ENCODE measurements at places on chromosomes 12 and 14.

- peak; percentile 68 for DNase-seq
- peak overlapping the region; percentile 90 for H3K27ac ChIP-seq
Measured at GRCh38 chr12:111429828-111430432, 24.2 kb downstream of the SH2B3 start.

DNA sequence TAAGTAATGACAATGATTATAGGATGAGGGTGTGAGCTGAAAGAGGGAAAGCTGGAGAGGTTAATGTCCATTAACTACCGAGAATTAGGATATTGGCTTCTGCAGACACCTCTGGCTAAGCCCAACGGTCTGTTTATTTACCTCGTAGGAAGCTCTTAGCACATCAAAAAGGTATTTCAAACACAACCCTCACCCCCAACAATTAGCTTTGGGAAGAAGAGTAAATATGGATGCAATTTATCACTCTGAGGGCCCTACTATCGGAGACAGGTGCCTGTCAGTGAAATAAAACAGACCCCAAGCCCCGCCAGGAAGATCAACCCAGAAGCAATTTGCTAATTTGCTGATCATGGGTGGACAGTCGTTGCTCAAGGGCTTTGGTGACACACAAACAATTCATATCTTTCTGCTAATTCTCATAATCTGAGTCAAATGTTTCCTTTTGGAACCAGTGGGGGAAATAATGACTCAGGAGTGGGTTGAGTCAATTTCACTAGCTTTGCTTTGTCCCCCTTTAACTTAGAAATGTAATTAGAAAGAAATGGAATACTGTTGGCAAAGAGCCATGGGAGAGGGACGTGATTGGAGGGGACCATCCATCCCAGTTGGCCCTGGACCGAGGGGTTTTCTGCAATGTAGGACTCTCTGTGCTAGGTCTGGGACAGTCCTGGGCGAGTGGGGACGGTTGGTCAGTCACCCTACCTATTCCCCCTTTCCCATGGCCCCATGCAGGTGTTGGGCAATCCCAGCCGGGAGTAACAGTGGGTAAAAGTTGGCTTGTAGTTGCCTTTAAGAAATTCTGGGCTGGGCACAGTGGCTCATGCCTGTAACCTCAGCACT lies 99.1 kb upstream of the MED13L start:
- H3K27ac ChIP-seq, result no peak overlapping the region
- peaks cover 7% of the 10 kb centered on the region for H3K4me1 ChIP-seq
- H3K27me3 ChIP-seq, result peaks cover 3% of the 10 kb centered on the region
- no peak overlapping the region for H3K4me3 ChIP-seq
- no peak for DNase-seq
- H3K36me3 ChIP-seq, result no peaks in the 10 kb centered on the region

DNA sequence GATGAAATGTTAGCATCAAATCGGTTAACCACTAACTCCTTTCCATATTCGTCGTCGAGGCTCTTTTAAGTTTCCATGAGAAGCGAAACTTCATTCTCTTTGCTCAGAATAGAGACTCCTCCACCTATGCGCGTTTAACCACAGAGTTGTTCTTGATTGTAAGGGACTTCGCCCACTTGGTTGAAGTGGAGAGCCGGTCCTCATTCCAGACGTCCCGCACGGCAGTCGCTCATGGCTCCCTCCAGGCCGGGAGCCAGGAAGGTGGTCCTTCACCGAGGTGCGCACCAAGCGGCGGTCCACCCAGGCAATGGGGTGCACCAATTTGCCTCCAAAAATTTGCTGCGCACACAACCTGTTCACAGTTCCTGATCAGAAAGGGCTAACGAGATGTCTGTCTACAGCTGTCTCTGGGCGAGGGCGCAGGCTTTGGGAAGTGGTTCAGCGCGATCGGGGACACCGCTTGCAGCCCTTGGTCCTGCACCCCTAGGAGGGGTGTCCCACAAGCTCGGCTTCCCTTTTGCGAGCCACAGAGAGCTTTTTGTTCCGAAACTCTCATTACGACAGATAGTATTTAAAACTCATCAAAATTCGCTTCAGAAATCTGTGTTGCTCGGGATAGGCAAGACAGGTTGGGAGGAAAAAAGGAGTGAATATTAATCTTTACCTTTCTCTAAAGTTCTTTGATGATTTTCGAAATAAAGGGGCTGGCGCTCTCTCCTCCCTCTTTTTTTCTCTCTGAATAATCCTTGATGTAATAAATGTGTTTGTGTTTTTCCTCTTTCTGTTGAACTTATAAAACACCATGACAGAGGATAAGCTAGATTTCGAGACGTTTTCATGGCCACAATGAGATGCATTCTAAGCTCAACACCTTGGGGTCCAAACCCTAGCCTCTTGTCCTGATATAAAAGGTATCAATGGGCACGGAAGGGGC lies 6.4 kb upstream of the ALX1 start:
- peaks cover 45% of the 10 kb centered on the region for H3K27me3 ChIP-seq
- no peak overlapping the region for H3K27ac ChIP-seq
- no peaks in the 10 kb centered on the region for H3K4me1 ChIP-seq
- DNase-seq, result no peak
- no peak overlapping the region for H3K4me3 ChIP-seq
- H3K36me3 ChIP-seq, result no peaks in the 10 kb centered on the region

GRCh38 chr14:31933716-31934115 lies 143.4 kb upstream of the ARHGAP5 start:
- no peaks in the 10 kb centered on the region for H3K36me3 ChIP-seq
- H3K27me3 ChIP-seq, result peaks cover 3% of the 10 kb centered on the region
- no peak for DNase-seq
- H3K4me1 ChIP-seq, result peaks cover 5% of the 10 kb centered on the region
- H3K27ac ChIP-seq, result no peak overlapping the region

DNA sequence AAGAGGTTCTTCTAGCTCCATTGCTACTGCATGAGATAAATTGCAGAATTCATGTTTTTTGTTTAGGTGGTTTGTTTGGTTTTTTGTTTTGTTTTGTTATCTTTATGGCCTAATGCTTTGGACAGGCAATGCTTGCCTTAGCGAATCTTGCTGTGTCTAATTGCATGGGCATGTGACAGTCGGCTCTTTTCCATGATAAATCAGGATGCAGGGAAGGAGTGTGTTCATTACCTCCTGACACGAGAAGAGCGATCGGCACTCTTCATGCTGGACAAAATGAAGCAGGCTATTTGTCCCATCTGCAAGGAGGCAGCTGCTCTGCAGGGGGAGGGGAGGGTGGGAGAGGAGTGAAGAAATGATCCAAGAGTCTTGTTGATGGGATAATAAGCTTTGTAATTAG lies 6.5 kb downstream of the CCDC60 start:
- H3K27me3 ChIP-seq, result peaks cover 19% of the 10 kb centered on the region
- H3K4me1 ChIP-seq, result no peaks in the 10 kb centered on the region
- H3K27ac ChIP-seq, result no peak overlapping the region
- H3K4me3 ChIP-seq, result no peak overlapping the region
- no peaks in the 10 kb centered on the region for H3K36me3 ChIP-seq

DNA sequence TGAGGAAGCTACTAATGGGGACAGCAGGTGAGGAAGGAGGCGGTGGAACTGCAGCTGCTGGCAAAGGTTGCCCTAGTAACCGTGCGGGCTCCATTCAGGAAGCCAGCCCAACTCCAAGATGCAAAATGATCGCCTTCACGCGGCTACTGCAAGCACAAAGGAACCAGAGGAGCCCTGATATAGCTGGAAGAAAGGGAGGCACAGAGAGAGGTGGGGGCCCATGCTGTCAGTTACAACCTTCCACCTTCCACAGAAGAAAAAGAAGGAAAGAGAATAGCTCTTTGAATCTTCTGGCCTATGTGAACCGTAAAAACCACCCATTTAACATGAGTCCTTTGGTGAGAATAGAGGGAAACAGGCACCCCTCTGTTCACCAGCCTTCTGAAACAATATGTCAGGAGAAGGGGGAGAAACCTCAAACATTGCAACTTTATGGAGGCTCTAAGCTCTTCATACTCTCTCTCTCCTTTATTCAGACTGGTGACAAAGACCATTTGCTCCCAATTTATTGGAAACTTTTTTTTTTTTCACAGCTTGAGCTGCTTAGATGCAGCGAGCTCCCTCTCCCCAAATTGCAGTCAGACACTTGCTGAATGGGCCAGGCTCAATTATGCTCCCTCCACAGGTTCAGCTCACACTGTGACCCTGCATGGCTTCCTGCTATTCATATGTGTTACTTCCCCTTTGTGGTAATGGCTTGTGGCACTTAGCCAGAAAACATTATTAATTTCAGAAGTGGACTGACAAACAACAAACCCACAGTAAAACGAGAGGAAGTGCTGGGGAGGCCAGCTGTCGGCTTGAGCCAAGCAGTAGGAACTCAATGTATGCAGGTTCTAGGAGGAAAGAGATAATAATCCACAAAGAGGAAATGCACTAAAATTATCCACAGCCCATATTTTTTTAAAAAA lies 6.2 kb downstream of the DUSP6 start:
- H3K27me3 ChIP-seq, result no peaks in the 10 kb centered on the region
- DNase-seq, result no peak
- peak overlapping the region; percentile 0 for H3K27ac ChIP-seq
- H3K36me3 ChIP-seq, result no peaks in the 10 kb centered on the region
- H3K4me1 ChIP-seq, result peaks cover 63% of the 10 kb centered on the region

GRCh38 chr12:112196196-112196875 lies 71.0 kb downstream of the TRAFD1 start:
- H3K27me3 ChIP-seq, result no peaks in the 10 kb centered on the region
- H3K4me3 ChIP-seq, result no peak overlapping the region
- peaks cover 18% of the 10 kb centered on the region for H3K36me3 ChIP-seq

DNA sequence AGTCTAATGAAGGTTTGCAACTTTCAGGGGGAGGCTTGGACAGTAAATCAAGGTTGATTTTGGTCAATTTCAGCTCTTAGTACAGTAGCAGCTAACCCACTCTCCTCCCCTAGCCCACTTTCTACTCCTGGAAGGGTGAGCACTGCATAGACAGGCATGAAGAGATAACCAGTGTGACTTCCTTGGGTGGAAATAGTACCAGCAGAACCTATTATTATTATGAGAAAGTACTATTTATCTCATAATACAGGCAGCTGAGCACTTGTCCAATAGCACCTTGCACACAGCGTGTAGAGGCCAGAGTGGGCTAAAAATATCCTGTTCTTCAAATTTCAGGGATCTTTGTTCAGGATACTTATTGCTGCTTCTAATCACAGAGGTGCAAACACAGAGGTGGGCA lies 96.2 kb upstream of the FKBP4 start:
- no peak for DNase-seq
- peaks cover 4% of the 10 kb centered on the region for H3K4me1 ChIP-seq
- no peak overlapping the region for H3K4me3 ChIP-seq
- H3K27ac ChIP-seq, result no peak overlapping the region
- peaks cover 5% of the 10 kb centered on the region for H3K36me3 ChIP-seq

- no peak overlapping the region for H3K27ac ChIP-seq
- no peak for DNase-seq
- no peaks in the 10 kb centered on the region for H3K27me3 ChIP-seq
- H3K4me1 ChIP-seq, result no peaks in the 10 kb centered on the region
- H3K4me3 ChIP-seq, result no peak overlapping the region
Measured at GRCh38 chr12:112275207-112275606, 107.0 kb downstream of the HECTD4 start.

- peak; percentile 60 for DNase-seq
- H3K27ac ChIP-seq, result no peak overlapping the region
- H3K27me3 ChIP-seq, result no peaks in the 10 kb centered on the region
- H3K4me3 ChIP-seq, result no peak overlapping the region
- H3K36me3 ChIP-seq, result peaks cover 11% of the 10 kb centered on the region
Measured at GRCh38 chr12:6336889-6337853, 4.7 kb downstream of the TNFRSF1A start.

GRCh38 chr14:24246765-24247212 lies 4.4 kb upstream of the TINF2 start:
- DNase-seq, result no peak
- H3K36me3 ChIP-seq, result peaks cover 10% of the 10 kb centered on the region
- H3K27ac ChIP-seq, result peak overlapping the region; percentile 80
- no peak overlapping the region for H3K4me3 ChIP-seq
- peaks cover 37% of the 10 kb centered on the region for H3K4me1 ChIP-seq

DNA sequence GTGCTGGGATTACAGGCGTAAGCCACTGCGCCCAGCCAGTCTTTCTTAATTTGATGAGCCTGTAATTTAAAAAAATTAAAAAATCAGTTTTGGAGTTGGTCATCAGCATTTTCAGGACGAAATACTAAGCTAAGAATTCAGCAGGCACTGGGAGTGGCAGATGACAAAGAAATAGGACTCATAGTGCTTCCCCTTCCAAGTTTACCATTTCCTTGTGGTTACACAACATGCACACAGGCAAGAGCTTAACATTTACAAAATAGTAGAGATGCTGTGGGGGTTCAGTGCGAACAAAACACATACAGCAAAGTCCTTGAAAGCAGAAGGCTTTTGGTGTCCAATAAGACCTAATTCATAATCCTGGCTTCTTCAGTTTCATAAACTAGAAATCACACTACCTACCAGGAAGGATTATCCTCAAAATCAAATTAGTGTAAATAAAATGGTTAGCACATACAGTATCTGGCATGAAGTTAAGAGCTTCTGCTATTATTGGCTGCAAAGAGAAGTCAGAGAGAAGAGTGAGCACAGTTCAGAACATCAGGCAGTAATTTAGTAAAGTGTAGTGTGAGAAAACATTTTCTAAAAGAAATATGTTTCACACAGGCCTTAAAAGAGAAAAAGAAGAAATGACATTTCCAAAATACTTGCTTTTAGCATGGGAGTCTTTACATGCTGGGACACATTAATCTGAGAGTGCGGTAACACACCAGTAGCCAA lies 22.2 kb upstream of the KIF21A start:
- peaks cover 15% of the 10 kb centered on the region for H3K4me1 ChIP-seq
- DNase-seq, result no peak
- H3K4me3 ChIP-seq, result no peak overlapping the region
- H3K27me3 ChIP-seq, result no peaks in the 10 kb centered on the region
- peaks cover 3% of the 10 kb centered on the region for H3K36me3 ChIP-seq

- no peak for DNase-seq
- H3K4me1 ChIP-seq, result peaks cover 17% of the 10 kb centered on the region
- peaks cover 4% of the 10 kb centered on the region for H3K36me3 ChIP-seq
- no peak overlapping the region for H3K4me3 ChIP-seq
- H3K27me3 ChIP-seq, result no peaks in the 10 kb centered on the region
- no peak overlapping the region for H3K27ac ChIP-seq
Measured at GRCh38 chr14:103656031-103656755, 27.2 kb downstream of the KLC1 start.

DNA sequence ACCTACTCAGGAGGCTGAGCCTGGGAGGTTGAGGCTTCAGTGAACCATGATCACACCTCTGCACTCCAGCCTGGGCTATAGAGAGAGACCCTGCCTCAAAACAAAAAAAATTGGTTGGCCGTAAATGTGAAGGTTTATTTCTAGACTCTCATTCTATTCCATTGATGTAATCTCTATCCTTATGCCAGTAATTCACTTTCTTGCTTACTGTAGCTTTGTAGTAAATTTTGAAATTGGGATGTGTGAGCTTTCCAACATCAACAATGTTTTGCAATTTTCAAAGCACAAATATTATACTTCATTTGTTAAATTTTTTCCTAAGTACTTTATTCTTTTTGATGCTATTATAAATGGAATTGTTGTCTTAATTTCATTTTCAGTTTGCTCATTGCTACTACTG lies 24.6 kb downstream of the LIN52 start:
- no peak overlapping the region for H3K4me3 ChIP-seq
- H3K27ac ChIP-seq, result no peak overlapping the region
- H3K27me3 ChIP-seq, result no peaks in the 10 kb centered on the region
- peaks cover 52% of the 10 kb centered on the region for H3K36me3 ChIP-seq
